NB4 (cell line): ENCODE measurements at places on chromosomes 3 and 15.
A peak's percentile ranks its signal among the peaks of the same experiment; 100 is the strongest.

DNA sequence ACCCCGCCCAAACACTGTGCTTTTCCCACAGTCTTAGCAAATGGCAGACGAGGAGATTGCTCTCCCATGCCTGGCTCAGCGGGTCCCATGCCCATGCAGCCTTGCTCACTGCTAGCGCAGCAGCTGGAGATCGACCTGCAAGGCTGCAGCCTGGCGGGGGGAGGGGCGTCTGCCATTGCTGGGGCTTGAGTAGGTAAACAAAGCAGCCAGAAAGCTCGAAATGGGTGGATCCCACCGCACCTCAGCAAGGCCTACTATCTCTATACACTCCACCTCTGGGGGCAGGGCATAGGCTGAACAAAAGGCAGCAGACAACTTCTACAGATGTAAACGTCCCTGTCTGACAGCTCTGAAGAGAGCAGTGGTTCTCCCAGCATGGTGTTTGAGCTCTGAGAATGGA lies 27.2 kb upstream of the WDR5B start:
- no peak for DNase-seq

- DNase-seq = peak; percentile 62
These were observed 3.5 kb upstream of the MNS1 start for GRCh38 chr15:56468401-56468800.

DNA sequence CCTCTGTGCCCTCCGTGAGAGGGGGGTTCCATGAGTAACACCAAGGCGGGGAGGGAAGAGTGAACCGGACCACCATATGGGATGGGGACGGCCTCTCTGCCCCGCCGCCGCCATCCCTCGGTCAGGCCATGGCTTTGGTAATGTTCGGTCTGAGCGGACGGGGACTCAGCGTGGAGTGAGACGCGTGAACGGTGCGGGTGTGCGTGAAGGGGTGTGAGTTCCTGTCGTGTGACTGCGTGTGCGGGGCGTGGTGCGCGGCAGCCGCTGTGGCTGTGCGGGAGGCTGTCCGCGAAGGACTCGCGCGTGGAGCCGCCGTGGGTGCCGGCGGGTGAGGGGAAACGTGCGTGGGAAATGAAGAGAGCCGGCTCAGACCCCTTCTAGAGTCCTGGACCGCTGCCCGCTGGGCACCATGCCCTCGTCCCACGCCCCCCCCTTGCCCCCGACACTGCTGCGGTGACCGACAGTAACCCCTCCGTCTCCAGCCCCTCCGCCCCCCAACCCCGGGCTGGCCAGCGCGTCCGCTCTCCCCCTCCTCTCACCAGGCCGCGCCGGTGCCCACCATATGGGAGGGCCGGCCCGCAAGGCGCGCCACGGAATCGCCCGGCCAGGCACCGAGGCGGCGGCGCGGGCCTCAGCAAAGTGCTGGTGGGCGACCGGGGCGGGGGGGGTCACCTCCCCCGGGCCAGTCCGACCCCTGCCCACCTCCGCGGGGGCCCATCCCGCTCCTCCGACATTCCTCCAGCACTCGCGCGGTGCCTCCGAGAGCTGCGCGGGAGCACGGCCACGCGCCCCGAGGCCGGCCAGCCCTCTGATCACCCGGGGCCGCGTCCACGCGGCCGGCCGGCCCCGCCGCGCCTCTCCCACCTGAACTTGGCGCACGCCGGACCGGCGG lies 589 bp downstream of the KLF15 start:
- DNase-seq = no peak

GRCh38 chr3:191355406-191355805 lies 25.1 kb upstream of the UTS2B start:
- no peak for DNase-seq

- no peak for DNase-seq
These were observed 7.3 kb downstream of the TP63 start for GRCh38 chr3:189638276-189639031.

DNA sequence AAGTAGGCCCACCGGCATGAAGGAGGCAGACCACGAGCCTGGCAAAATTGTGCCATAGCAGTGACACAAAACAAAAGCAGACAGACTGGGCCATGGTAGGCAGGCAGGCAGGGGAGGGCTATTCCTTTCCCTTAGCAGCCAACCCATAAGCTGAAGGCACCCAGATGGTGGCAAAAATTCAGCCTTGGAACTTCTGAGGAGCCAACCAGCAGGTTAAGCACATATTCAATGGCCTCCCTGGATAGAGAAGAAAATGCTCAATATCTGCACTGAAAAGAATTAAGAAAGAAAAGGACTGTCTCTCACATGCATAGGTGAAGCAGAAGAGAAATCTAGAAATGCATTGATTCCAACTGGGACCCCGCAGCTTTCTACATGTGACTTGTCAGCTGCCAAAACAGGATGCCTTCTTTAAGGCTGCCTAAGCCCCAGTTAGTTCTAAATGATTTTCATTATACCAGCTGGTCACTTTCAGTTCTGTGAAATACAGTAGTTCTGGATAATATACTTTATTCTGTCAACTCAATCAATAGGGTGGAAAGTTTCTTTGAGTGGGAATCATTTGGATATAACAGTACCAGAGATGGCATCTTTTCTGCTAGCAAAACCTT lies 2.7 kb downstream of the PRICKLE2 start:
- DNase-seq = no peak

DNA sequence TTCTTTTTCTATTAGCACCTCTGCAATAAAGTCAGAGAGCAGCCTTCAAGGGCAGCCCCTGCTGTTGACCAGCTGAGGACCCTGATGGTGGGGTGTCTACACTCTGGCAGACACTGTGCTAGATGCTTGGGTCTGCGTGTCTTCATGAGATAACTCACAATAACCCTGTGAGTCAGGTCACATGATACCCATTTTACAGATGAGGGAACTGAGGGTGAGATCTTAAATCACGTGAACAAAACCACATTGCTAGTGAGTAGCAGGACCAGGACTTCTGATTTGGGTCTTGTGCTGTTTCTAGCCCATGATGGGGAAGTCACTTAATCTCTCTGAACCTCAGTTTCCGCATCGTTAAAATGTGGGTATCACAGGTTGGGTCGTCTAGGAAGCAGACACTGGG lies 118.5 kb upstream of the LIPC start:
- DNase-seq = no peak

DNA sequence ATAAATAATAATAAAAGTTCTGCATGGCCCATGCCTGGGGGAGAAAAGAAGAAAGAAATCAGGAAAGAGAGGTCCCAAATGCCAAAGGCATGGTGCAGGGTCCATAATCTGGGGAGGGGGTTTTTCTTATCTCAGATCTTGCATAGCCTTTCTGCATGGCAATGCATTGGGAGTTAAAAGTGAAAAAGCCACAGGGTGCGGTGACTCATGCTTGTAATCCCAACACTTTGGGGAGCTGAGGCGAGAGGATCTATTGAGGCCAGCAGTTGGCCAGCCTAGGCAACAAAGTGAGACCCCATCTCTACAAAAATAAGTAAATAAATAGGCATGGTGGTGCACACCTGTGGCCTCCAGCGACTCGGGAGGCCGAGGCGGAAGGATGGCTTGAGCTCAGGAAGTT lies 76.8 kb upstream of the GATA2 start:
- peak; percentile 76 for DNase-seq

- peak; percentile 40 for DNase-seq
These were observed 38.6 kb downstream of the CLEC3B start for GRCh38 chr3:45064512-45065372.

DNA sequence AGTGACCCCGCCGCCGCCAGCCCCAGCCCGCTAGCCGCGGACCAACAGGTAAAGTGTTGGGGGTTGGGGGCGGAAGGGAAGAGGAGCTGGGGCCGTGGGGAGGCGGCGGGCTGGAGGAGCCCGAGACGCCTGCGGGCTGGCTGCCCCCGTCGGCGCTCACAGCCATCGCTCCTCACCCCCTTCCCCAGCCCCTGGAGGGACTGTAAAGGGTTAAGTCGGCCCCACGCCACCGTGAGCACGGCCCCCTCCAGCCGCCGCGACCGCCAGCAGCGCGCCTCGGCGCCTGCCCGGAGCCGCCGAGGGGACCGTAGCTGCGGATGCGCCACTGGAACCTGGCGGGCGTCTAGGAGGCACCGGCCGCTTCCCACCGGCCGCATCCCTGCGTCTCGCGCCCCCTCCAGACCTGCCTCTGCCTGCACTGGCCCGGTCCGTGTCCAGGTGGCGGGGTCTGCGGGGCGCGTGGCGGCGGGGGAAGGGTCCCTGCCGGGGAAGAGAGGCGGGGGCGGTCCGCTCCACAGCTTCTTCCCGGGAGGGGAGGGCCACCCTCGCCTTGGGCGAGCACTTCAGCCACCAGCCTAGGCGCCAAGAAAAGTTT lies 522 bp downstream of the MED12L start:
- DNase-seq = peak; percentile 11

DNA sequence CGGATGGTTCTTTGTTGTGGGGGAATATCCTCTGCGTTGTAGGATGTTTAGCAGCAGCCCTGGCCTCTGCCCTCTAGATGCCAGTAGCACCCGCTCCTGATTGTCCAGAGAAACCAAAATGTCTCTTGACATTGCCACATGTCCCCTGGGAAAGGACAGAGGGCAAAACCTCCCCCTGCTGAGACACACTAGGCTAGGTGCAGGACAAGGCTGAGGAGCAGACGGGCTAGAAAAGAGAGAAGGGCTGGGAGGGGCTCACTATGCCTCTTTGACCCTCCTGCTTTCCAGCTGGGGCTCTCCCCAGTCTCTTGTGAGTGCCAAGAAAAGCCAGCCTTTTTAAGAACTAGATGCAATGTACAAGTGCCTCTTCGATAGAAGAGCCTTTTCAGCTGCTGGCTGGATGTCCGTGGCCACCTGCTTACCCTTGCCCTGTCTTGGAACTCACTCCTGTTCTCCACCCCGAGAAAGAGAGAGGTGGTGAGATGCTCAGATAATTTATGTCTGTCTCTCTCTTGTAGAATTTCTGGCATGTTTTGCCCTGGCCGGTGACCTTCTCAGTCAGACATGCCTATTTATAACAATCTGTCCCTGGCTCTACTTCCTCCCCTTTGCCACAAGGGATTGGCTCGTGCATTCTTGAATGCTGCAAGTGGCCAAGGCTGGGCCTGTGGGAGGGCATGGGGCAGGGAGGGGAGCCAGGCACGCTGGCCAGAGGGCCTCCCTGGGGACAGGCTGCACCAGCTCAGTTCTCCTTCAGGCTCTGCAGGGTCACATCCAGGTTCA lies 142.6 kb downstream of the RPLP1 start:
- peak; percentile 79 for DNase-seq

- DNase-seq = no peak
These were observed 449.6 kb downstream of the MECOM start for GRCh38 chr3:169213956-169214355.

GRCh38 chr15:39642011-39642640 lies 61.2 kb downstream of the THBS1 start:
- DNase-seq = no peak

DNA sequence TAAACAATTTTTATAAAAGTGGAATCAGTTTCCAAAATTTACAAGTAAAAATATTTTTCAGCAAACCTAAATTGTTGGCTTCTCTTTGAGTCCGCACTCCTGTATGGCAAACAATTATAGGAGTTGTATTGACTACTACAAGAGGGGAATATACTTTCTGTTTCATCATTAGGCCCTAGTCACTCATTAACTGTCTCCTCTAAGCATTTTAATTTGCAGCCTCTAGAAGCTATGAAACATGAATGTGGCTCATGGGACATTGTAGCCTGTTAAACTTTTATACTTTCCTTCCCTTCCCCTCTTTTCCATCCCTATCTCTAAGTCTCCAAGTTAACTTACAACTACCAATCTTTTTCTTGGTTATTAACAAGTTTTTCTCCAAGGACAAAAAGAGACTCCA lies 58.9 kb upstream of the CBLB start:
- no peak for DNase-seq

- DNase-seq = no peak
These were observed 54.2 kb downstream of the ANKRD28 start for GRCh38 chr3:15743587-15744009.

DNA sequence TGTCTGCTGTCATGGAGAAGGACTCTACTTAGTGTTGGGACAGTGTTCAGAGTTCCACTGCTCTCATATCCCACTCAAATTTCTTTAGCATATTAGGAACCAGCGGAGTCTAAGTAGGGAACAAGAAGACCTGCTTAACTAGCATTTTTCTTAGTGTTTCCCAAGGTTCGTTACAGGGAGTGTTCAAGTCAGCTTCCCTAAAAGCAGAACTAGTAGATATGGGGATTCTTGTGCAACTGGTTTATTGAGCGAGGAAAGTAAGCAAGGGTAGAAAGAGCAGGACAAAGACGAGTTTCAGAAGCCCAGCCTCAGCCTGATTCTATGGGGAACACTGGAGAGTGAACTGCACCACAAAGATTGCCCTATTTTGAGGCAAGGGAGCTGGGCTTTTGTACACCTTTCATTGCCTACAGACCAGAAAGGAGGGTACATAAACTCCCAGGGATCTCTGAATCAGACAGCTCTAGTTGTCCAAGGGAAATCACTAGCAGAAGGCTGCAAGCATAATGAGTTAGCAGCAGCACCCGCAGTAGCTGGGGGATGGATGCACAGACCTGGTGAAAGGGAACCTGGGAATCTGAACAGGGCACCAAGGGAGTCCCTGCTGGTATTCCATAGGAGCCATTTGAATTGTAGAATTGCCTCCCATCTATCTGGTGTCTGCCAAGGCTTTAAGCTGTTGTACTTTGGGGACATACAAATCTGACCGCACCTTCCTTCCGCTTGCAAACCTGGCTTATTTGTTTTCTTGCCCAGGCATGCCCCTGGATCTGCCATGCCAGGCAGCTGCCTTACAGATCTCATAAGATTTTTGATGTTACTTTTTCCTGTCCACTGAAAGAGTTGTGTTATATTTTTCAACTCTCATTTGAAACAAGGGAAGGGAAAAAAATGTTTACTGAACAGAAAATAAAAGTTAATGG lies 15.1 kb downstream of the CMTM7 start:
- DNase-seq = peak; percentile 91

GRCh38 chr3:122754929-122755328 lies 38.7 kb downstream of the HSPBAP1 start:
- peak; percentile 68 for DNase-seq

GRCh38 chr15:59159210-59159609 lies 47.4 kb upstream of the LDHAL6B start:
- no peak for DNase-seq
